ENCODE measurements at places on chromosomes 11 and 22.

DNA sequence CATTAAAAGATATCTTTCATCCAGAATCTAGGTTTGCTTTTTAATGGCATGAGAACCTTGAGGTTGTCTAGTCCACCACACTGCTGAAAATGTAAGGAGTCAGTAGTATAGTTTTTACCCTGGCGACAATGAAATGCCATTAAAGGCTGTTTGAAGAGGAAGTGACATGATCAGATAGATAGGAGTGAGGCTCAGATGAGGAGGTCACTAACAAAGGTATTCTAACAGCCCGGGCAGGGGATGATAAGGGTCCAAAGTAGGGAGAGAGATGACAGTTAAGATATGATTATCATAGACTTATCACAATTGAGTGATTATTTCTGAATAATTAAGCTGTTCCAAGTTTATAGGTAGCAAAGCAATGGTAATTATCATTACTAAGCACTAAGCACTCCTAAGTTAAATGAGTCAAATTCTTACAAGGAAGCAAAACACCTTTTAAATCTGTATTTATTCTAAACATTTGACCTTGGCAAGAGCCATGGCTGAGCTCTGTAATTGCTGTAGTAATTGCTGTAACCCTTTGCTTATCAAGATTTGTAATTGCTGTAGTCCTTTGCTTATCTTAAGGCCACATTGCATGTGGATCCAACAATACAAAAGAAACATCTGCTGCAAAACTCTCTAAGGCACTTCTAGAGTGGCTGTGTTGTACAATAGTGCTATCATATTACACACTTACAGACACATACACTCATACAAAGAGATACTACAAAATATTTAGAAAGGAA is 92.6 kb downstream of the ENTHD1 start:
- peak; percentile 49 for DNase-seq

DNA sequence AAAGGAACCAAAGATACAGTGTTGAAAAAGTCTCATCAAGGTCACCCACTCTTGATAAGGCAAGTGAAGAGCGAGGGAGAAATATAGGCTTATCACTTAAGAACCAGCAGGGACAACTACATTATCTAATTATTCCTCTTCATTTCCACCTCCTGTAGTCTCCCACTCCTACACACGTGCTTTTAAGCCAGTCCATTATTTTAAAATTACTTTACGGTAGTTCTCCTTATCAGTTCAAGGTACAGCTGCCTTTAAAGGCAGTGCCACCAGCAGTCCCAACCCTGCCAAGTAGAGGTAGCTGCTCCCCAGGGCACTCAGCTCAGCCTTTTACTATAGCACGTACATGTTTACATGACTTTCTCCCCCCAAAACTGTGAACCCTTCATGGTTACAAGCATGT is 161.5 kb upstream of the BLID start:
- peak; percentile 76 for DNase-seq

- DNase-seq = no peak
Measured at GRCh38 chr11:2677127-2677526, 22.7 kb downstream of the KCNQ1OT1 start.

DNA sequence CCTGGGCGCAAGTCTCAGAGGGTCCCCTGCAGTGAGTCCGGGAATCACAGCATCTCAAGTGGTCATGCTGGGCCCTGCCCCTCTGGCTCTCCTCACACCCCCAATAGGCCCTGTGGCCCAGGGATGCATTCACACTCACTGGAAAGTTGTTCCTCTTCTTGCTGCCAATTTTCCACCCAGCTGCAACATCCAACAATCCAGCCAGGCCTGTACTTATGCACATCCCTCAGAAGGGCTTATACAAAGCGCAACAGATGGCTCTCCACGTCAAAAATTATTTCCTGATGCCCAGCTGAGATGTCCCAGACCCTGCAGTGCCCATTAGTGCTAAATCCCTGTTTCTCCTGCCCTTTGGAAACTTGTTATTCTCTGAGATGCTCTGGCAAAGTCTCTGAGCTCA is 407.8 kb upstream of the NARS2 start:
- DNase-seq = no peak

- DNase-seq = no peak
Measured at GRCh38 chr11:108654994-108655631, 9.8 kb upstream of the DDX10 start.

Data from CMK (cell line).